ENCODE measurements at places on chromosomes 6 and 20.

DNA sequence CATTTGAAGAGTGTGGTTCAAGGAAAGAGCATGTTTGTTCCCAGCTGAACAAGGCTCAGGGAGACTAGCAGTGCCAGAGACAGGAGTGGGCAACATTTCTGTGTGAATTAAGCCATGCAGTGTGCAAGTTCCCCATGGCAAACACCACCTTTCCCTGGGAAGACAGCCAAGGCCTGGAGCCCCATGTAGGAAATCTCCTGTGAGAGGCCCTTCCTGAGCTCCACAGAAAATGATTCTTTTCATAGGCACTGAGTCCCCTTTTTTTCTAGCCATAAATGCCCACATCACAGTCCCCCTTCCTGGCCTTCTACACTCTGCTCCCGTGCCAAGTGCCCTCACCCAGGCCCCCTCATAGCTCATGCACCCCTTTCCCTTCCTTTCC is 11.8 kb upstream of the TRAM2 start:
- DNase-seq: no peak

- no peak for DNase-seq
Observed at GRCh38 chr6:11277275-11278206, 45.1 kb upstream of the NEDD9 start.

- DNase-seq: no peak
Observed at GRCh38 chr6:20242397-20242796, 30.1 kb upstream of the MBOAT1 start.

DNA sequence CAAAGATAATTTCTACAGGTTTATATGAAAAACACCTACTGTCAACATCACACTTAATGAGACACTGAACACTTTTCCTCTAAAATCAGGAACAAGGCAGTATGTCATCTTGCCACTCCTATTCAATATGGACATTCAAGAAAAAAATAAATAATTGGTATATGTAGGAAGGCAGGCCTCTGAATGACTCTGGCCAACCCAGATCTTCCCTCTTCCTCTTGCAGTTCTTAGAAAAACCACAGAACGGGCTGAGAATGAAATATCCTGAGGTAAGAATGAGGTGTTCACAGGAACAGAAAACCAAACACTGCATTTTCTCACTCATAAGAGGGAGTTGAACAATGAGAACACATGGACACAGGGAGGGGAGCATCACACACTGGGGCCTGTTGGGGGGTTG is 1207.2 kb upstream of the CITED2 start:
- DNase-seq: no peak

DNA sequence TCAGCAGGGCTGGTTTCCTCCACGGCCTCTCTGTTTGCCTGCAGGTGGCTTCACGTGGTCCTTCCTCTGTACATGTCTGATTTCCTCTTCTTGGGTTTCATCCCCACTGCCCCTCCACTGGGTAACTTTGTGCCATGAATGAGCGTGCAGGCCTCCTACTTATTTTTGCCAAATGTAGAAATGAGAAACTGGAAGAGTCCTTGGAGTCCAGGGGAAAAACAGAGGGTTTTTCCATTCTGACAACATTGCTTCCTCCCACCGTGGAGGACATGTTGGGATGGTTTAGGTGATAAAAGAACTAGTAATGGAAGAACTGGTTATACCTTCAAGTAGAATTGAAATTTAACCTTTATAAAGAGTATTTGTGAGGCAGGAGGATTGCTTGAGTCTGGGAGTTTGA is 699.5 kb downstream of the QKI start:
- no peak for DNase-seq

GRCh38 chr6:89145091-89145955 is 532 bp upstream of the PM20D2 start:
- DNase-seq: peak; percentile 33

- DNase-seq: no peak
Observed at GRCh38 chr6:129759796-129760605, 50.0 kb upstream of the ARHGAP18 start.

GRCh38 chr6:6694825-6695624 is 106.5 kb downstream of the LY86 start:
- DNase-seq: no peak

GRCh38 chr20:10603971-10604864 is 69.6 kb downstream of the JAG1 start:
- no peak for DNase-seq

GRCh38 chr6:56618050-56618449 is 24.6 kb downstream of the DST start:
- DNase-seq: no peak

DNA sequence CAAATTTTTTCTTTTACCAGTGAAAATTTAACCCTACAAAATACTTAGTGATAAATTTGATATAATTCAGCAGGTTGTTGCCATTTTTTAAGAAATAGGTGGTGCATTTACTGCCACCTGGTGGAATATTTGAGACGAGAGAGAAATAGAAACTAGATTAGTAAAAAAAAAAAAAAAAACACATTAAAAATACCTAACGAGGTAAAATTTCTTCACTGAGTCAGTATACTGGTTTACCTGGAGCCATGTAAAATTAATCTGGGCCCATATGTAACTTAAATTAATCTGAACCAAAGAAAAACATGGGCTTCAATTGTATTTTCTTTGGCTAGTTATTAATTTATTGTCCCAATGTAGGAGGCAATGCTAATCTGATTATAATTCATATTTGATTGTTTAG is 520.8 kb downstream of the EPM2A start:
- no peak for DNase-seq

GRCh38 chr6:69881322-69882151 is 15.2 kb downstream of the COL19A1 start:
- DNase-seq: no peak

DNA sequence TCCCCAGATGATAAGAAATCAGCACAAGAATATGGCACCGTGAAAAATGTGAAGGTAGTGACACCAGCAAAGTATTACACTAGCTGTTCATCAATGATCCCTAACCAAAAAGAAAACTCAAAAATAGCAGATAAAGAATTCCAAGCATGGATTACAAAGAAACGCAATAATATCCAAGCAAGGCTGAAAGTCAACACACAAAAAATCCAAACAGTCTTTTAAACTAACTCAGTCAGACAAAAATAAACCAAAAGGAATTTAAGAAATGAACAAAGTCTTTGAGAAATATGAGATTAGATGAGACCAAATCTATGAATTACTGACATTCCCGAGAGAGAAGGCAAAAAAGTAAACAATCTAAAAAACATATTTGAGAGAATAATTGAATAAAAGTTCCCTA is 976.1 kb upstream of the MAP3K7 start:
- no peak for DNase-seq

GRCh38 chr6:4271761-4272470 is 136.5 kb upstream of the ECI2 start:
- no peak for DNase-seq

- no peak for DNase-seq
Observed at GRCh38 chr6:134525190-134525868, 207.4 kb upstream of the SGK1 start.

GRCh38 chr6:52374247-52374646 is 12.3 kb downstream of the PAQR8 start:
- no peak for DNase-seq

- peak; percentile 56 for DNase-seq
Observed at GRCh38 chr6:152669895-152670294, 27.8 kb upstream of the MYCT1 start.

GRCh38 chr6:141024526-141024925 is 1108.2 kb upstream of the GJE1 start:
- no peak for DNase-seq

DNA sequence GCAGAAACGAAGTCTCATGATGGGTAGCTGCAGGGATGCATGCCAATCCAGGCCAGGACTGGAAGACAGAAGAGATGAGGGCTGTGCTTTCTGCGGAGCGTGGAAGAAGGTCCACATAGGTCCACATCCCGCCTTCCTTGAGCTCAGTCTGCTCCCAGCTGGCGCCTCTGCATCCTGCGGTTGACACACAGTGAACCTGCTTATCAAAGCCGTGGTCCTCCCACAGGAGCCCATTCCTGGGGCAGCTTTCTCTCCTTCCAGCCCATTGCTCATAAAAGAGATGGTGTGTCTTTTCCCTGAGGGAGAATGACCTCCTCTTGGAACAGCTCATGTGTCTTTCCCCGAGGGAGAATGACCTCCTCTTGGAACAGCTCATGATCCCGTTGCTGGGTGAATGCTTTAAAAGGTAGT is 225.4 kb downstream of the CDH4 start:
- DNase-seq: no peak

- no peak for DNase-seq
Observed at GRCh38 chr6:46269447-46270229, 98.9 kb upstream of the ENPP5 start.

DNA sequence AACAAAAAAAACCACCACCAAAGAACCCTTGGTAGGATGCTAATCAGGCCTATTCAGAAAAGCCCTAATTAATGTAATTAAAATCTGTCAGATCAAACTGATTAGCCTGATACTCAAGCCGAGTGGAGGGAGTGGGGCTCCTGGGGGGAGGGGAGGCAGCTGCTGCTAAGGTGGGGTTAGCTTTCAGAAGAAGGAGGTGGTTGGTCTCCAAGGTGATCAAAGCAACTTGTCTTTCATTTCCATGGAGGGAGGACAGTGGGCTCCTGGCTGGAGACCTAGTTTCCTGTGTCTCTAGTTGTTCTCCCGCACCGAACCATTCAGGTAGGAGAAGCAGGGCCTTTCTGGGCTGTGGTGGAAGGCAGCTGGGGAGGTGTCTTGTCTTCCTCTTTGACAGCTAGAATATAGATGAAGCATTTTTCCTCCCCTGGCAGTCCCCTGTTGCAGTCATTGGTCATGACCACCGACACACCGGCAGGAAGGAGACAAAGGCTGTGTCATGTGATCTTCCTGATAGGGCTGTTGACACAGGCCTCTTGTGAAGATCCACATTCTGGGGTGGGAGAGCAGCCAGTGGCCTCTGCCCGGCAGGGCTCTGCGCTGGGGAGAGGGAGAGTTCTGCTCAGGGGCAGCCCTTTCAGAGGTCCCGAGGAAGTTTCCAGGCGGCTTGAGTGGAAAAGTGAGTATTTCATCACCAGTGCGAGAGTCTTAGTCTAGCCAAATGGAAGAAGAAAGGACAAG is 39.9 kb upstream of the PRDM1 start:
- DNase-seq: no peak

DNA sequence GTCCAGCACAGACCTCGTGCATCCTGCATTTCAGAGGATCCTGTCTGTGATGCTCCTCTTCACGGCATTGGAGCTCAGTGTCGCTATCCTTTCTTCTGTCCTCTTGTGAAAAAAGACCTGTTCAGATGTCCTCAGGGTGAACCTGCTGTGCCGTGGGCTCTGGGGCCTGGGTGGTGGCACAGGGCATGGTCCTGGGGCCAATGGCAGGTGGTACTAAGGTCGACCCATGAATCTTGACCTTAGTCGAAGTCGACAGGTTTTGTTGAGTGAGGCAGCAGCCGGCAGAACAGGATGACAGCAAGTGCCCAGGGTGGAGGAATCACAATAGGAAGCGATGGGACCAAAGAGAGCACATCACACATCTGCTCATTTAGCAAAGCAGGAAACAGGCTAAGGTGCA is 22.0 kb upstream of the MAS1L start:
- DNase-seq: no peak

GRCh38 chr6:56953597-56954402 is 1.1 kb upstream of the BEND6 start:
- no peak for DNase-seq

- no peak for DNase-seq
Observed at GRCh38 chr6:46584586-46584985, 68.0 kb downstream of the CYP39A1 start.

- DNase-seq: no peak
Observed at GRCh38 chr6:20265842-20266241, 53.6 kb upstream of the MBOAT1 start.

DNA sequence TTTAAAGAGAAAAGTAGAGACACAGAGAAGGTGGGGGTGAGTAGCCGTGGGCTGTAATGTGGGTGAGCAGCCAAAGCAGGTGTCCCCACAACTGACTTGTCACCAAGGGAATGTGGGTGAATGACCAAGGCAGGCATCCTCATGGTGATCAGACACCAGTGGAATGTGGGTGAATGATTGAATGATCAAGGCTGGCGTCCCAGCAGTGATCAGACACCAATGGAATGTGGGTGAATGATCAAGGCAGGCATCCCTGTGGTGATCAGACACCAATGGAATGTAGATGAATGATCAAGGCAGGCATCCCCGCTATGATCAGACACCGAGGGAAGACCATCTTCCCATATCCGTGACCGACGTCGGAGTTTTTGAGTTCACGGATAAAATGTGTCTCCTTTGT is 49.8 kb upstream of the OR14J1 start:
- no peak for DNase-seq

GRCh38 chr6:41278699-41279405 is 7.6 kb downstream of the TREM1 start:
- no peak for DNase-seq

GRCh38 chr20:33539129-33539528 is 49.2 kb downstream of the CBFA2T2 start:
- no peak for DNase-seq

GRCh38 chr6:28446818-28447511 is 3.7 kb upstream of the ZSCAN23 start:
- DNase-seq: no peak

- no peak for DNase-seq
Observed at GRCh38 chr20:12058216-12058615, 140.5 kb downstream of the BTBD3 start.

DNA sequence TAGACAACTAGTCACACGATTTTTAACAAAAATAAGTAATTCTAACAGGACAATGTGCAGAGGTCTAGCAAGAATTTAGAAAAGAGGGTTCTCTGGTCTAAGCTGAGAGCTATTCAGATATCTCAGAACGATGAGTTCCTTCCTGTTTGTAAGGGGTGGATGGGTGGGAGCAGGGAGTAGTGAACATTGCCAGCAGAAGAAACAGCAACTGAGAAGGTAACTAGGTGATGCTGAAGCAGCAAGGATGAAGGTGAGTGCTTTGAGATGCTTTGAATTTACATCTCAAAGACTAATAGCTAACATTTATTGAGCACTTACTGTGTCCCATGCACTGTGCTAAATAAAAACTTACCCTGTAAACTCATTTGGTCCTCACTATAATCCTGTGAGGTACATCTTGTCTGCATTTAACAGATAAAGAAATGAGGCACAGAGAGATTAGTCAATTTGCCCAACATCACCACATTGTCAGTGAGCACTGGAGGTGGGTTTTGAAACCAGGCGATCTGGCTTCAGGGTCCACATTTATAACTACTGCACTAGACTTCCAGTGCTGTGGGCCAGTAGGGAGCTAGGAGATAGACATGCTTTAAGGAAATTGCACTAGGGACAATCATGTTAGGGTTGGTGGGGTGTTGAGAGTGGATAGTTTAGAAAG is 15.7 kb downstream of the BRD2 start:
- no peak for DNase-seq

DNA sequence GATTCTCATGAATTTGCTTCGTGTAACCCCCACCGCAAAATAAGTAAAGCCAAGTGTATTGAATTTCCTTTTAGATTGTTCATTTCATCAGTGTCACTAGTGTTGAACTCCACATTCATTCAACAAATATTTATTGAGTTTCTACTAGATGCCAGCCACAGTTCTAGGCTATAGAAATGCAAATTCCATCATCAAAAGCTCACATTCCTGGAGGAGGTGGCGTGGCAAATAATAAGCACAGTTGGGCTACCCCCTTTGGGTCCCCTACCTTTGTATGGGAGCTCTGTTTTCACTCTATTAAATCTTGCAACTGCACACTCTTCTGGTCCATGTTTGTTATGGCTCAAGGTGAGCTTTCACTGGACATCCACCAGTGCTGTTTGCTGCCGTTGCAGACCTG is 12.7 kb upstream of the ME1 start:
- no peak for DNase-seq

GRCh38 chr20:50713657-50714101 is 17.7 kb upstream of the PARD6B start:
- DNase-seq: peak; percentile 22
